ENCODE measurements at places on chromosomes 13 and 19. TPM values are rescaled to one million over a fixed set of nuclear protein-coding genes. Genes with fewer than 3 reads are reported as not detected.

KLC3 gene
- total RNA-seq, result 0.62 TPM

MRPL54 gene
- total RNA-seq, result 58.4 TPM

ZNF730 gene
- not detected for total RNA-seq

CYP2S1 gene
- total RNA-seq, result 23.9 TPM

KCTD4 gene
- not detected for total RNA-seq

ZNF700 gene
- 0.27 TPM for total RNA-seq

PALM3 gene
- 2.1 TPM for total RNA-seq

ANGPTL4 gene
- total RNA-seq, result 587 TPM

SLC10A2 gene
- total RNA-seq, result not detected

CCDC169 gene
- 0.33 TPM for total RNA-seq

AP1M2 gene
- 36.9 TPM for total RNA-seq

SELENOW gene
- total RNA-seq, result 149 TPM

NDFIP2 gene
- 19.2 TPM for total RNA-seq
